ENCODE measurements at places on chromosomes 1 and 21.

DNA sequence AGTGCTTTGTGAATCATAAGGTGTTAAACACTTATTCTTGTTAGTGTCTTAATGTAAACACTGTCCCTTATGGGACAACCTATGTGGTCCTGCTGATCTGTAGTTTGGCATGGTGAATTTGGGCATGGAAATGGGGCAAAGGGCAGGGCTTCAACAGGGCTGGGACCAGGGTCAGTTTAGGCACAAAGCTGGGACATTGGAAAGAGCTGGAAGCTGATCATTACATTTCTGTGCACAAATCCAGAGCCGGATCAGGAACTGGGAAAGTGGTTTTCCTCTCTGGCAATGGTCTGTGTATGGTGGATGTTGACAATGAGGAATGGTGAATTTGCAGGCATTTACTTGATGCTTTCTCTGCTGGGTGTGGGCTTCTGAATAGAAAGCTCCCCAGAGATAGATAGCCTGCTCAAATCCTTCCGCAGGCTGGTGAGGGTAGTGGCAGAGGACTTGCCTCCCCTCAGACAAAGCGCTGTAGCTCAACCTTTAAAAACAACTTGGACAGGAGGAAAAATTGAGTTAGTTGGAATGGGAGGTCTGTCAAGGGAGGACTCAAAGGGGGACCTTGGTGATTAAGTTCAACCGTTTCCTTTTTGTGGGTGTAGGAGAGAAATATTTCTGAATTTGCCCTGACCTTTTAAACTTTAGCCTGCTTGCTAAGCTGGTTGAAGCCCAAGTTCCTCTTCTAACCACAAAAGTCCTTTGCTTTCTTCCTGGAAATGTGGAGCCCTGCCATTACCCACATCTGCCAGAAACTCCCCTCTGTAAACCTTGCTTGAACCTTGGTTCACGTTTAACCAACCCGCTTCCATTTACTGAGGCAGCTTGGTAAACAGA, 35.3 kb downstream of the HLX start:
- DNase-seq: no peak

GRCh38 chr1:155052439-155053395, 1.6 kb downstream of the ADAM15 start:
- no peak for DNase-seq

DNA sequence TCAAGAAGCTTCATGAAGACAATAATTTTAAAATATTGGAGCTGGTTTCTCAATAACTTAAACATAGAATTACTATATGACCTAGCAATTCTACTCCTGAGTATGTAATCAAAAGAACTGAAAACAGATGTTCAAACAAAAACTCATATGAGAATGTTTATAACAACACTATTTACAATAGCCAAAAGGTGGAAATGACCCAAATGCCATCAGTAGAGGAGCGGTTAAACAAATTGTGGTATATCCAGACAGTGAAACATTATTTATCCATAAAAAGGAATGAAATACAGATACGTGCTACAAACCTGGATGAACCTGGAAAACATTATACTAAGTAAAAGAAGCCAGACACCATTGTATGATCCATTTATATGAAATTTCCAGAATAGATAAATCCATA, 62.8 kb upstream of the UBE2U start:
- DNase-seq: no peak

DNA sequence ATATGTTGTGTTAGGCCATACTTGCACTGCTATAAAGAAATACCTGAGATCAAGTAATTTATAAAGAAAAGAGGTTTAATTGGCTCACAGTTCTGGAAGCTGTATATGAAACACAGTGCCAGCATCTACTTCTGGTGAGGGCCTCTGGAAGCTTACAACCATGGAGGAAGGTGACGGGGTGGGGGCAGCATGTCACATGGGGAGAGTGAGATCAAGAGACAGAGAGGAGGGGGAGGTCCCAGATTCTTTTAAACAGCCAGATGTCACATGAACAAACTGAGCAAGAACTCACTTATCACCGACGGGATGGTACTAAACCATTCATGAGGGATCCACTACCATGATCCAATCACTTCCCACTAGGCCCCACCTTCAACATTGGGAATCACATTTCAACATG, 42.6 kb downstream of the TESK2 start:
- DNase-seq: no peak

DNA sequence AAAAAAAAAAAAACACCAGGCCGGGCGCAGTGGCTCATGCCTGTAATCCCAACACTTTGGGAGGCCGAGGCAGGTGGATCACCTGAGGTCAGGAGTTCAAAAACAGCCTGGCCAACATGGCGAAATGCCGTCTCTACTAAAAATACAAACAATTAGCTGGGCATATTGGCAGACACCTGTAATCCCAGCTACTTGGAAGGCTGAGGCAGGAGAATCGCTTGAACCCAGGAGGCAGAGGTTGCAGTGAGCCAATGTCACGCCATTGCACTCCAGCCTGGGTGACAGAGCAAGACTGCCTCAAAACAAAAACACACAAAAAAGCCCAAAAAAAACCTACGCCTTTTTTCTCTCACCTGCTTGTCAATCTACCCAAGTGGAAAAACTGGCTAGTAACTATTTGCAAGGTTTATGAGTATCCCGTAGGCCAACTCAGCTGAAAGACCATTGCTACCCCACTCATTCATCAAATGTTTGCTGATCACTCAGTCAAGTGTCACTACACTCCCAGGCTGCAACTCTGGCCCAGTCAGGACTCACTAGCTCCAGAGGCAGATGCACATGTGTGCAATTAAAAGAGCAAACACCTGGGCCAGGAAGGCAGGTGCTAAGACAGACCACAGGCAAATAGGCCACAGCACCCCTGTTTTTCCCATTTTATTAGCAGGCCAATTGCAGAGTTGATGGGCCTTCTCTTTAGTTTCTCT, 2.0 kb downstream of the CSRP1 start:
- no peak for DNase-seq

Measured in LNCaP clone FGC (cell line).